A549 treated with GW870086 at 1 μM for 4 hours (cell line): ENCODE measurements at places on chromosomes 12 and 14. TPM values are rescaled to one million over a fixed set of nuclear protein-coding genes. Genes with fewer than 3 reads are reported as not detected.

Gene C14orf180
- total RNA-seq: not detected in 5 replicates

Gene MANSC4
- total RNA-seq: not detected in 5 replicates

Gene INSM2
- 0.03 to 0.11 TPM (median 0.05 TPM) in 3 of 5 replicates, not detected in the others for total RNA-seq

Gene L2HGDH
- total RNA-seq: 9.0 to 11.6 TPM (median 10.4 TPM) in 5 replicates

Gene DCTN2
- 105 to 158 TPM (median 121 TPM) in 5 replicates for total RNA-seq

Gene NELL2
- total RNA-seq: 0.06 to 0.21 TPM (median 0.08 TPM) in 3 of 5 replicates, not detected in the others

Gene ANKRD33
- total RNA-seq: not detected in 5 replicates

Gene TMEM132D
- not detected in 5 replicates for total RNA-seq

Gene TOMM20L
- not detected in 5 replicates for total RNA-seq

Gene TSPAN11
- total RNA-seq: 0.09 to 0.20 TPM (median 0.16 TPM) in 5 replicates

Gene WNT5B
- 1.5 to 2.8 TPM (median 2.3 TPM) in 5 replicates for total RNA-seq

Gene TAS2R50
- not detected in 5 replicates for total RNA-seq

Gene CAPZA3
- not detected in 5 replicates for total RNA-seq
